ENCODE measurements at places on chromosomes 13 and 19.

DNA sequence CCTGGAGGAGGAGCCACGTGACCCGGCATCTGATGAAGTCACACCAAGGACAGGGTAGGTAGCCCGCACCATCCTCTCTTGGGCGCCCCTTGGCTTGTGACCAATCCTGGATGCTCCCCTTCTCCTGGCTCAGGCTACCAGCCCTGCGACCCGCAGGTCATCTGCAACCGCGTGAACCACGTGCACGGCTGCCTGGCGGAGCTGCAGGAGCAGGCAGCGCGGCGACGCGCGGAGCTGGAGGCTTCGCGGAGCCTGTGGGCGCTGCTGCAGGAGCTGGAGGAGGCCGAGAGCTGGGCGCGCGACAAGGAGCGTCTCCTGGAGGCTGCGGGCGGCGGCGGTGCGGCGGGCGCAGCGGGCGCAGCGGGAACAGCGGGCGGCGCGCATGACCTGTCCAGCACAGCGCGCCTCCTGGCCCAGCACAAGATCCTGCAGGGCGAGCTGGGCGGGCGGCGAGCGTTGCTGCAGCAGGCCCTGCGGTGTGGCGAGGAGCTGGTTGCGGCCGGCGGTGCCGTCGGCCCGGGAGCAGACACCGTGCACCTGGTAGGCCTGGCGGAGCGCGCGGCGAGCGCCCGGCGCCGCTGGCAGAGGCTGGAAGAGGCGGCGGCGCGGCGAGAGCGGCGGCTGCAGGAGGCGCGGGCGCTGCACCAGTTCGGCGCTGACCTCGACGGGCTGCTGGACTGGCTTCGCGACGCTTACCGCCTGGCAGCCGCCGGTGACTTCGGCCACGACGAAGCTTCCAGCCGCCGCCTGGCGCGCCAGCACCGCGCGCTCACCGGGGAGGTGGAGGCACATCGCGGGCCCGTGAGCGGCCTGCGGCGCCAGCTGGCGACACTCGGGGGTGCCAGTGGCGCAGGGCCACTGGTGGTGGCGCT lies 45.9 kb downstream of the SPTBN4 start:
- no peak for DNase-seq

DNA sequence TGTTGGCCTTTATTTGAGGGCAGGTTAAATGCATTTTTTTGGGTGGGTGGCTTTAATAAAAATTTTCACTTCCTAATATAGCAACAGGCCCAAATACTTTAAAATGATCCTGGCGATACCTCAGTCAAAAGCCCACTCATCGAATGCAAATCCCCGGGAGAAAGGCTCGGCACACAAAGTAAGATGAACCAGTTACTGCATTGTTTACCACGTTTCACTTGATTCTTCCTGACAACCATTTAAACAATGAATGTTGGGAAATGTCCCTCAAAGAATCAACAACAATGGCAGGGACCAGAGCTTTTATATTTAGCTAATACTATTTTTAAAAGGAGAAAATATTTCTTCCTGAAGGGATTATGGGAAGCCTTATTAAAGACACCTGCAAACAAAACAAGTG lies 187.7 kb downstream of the ABCC4 start:
- DNase-seq = no peak

DNA sequence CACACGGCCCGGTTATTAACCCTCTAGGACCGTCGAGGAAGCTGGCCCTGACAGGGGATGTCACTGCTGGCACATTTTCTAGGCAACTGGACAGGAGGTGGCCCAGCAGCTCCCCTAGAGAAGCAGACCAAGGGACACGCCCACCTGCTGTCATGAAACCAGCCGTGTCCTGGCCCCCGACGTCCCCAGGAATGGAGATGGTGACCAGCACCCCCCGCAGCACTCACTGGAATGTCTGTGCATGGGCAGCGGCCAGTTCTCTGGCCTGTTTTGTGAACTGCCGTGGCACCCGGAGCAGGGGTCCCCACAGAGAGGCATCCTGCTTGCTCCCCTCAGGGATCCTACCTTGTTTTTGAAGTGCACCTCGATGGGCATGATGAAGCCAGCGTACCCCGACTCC lies 17.9 kb downstream of the MLLT1 start:
- no peak for DNase-seq

DNA sequence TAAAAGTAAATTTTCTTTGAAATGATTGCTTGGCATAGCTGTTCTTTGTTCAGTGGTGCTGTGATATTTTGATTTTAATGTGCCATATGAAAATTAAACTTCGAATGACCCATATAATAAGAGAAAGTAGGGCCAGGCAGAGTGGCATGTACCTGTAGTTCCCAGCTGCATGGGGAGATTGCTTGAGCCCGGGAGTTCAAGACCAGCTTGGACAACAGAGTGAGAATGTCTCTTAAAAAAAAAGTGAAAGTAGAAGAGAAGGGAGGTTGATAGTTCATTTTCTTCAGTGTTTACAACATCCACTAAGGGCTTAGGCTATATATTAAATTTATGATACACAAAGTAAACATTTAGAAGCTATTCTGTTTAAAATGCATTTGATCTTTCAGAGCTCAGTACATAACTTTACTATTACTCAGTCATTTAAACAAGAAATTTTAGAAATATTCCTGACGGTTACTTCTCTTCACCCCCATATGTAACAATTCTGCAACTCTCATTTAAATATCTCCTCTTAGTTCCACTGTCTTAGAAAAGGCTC lies 17.2 kb upstream of the RFC3 start:
- no peak for DNase-seq

DNA sequence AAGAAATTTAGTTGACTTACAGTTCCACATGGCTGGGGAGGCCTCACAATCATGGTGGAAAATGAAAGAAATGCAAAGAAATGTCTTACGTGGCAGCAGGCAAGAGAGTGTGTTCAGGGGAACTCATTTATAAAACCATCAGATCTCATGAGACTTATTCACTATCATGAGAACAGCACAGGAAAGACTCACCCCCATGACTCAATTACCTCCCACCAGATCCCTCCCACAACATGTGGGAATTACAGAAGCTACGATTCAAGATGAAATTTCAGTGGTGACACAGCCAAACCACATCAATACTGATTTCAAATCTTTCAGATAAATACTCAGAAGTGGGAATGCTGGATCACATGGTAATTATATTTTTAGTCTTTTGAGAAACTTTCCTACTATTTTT lies 1357.9 kb downstream of the SLITRK5 start:
- no peak for DNase-seq

DNA sequence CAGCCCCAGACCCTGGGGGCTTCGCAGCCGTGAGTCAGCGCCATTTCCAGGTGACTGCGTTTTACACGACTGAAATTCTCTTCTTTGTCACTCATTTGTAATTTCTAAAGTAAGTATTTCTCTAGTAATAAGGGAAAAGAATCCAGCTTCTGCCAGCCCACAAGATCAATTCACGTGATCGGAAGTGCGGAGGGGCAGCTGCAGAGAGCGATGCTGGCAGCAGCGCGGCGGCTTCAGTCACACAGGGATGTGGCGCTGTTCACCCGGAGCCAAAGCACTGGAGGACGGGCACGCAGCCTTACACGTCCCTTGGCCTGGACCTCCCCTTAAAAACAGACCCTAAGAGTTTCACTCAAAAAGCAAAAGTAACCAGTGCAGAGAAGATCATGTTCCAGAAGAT lies 18.4 kb downstream of the GRTP1 start:
- no peak for DNase-seq

DNA sequence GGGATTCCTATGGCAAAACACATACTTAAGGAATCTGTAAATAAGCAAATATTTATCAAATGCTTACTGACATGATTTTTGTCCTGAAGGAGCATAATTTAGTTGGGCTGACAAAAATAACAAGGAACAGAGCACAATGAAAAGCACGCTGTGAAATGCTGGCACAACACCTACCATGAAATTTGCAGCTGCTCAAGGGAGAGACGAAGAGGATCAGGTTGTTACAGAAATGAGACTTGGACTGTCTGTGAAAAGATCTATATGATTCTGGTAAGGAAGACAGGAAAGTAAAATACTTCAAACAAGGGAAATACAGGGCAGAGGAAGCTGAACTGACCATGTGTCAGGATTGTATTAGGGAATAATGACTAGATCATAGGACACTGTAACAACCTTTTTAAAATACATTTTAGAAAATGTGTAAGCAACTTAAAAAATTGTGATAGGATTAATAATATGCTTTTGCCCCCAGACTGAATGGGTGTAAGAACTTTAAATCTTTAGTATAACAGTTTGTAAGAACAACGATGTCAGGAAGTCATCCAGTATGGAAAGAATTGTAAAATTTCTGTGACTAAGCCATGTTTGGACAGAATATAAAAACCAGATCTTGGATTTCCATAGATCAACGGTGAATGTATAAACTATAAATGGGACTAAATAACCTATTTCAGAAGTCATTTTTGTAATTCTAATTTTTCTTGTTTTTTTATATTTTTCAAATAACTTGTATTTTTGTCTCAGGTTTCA lies 1556.0 kb downstream of the EFNB2 start:
- no peak for DNase-seq

DNA sequence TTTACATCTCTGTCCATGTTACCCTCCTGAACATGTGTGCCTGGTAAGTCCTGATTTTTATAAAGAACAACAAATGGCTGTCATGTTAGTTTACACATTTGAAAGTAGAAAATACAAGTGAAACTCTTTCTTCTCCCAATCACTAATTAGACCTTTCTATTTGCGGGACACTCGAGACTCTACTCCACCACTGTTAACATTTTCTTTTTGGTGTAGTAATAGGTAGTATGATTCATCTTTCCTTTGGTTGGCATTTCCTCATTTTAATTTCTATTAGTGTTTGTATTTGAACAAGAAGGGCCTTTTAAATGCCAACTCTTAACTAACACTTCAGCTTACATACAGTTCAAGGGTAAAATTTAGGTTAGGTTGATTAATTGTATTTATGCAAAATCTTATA lies 371.1 kb downstream of the PCDH9 start:
- DNase-seq = no peak

DNA sequence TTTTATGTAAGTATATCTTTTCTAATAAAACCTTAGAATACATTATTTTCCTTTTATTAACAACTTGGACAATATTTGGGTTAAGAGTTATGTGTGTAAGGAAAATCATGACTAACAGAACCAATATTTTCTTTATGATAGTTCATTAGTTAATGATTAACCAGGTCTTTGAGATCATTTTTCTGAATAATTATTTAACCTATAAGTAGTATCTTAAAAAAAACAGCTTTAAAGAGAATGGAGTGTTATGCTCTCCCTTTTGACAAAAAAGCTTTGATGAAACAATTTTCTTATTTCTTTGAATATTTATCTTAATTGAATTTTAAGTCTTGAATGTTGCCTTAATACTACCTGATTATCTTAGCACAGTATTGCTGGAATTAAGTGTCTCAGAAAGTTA lies 3.8 kb downstream of the SLAIN1 start:
- no peak for DNase-seq

GRCh38 chr19:41299755-41300089 lies 10.2 kb upstream of the CCDC97 start:
- DNase-seq = no peak

DNA sequence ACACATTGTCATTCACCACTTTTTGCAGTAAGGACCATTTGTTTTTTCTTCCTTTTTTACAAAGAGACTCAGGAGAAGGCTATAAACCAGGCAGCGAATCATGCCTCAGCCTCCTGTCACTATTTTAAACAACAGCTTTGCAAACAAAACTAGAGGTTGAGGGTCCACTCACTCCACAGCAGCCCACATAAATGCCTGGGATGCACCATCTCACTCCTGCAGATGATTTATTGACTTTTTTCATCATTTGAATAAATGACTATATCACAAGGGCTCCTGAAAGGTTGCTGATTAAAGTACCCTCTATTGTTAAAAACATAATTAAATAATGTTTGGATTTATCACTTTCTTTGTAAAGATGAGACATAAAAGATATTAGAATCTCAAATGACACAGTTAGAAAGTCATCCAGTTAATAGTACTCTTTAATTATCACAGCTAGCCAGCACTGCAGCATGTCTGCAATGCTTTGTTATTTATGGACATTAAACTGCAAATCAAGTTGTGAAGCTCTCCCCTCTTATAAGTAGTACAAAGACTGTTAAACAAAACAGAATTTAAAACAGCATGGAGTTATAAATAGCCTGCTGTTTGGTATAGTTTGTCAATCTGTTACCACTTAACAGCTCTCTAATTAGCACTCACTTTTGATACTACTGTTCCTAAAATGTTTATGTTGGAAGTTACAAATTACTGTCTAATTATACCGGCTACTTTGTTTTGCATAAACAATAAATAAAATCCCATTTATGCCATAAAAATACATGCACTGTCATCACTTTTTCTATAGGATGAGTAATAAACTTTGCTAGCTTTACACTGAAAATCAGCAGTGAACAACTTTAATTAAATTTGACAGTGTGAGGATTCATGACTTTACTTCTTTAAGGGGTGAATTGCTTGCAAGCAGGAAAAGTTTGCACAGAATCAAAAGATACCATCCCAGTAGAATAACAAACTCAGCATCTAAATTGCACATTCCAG lies 853.2 kb downstream of the UQCRFS1 start:
- no peak for DNase-seq

- DNase-seq = no peak
These were observed 1.4 kb downstream of the ARHGEF18 start for GRCh38 chr19:7349961-7350711.

GRCh38 chr19:46082728-46083050 lies 41.8 kb downstream of the IGFL3 start:
- DNase-seq = no peak

DNA sequence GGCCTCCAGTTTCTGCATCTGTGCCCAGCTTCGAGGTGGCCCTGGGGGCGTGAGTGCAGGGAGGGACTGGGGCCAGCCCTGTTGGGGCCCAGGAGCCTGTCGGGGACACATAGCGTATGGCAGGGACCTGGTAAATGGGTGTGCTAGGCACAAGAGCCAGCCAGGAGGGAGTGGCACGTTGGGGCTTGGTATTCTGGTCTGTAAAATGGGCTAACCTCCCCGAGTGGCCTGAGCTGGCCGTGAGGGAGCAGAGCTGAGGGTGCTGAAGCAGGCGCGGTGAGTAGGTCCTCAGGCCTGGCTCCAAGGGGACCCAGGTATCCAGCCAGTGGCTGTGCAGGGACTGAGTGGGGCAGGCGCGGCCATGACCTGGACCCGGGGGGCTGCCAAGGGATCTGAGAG lies 4.3 kb downstream of the PTOV1 start:
- no peak for DNase-seq
